Stimulated activated CD4-positive, alpha-beta T cell treated with anti-CD3 and anti-CD28 coated beads, Interleukin-4, amount 100 ng/mL, for 1 hour (primary cell): ENCODE measurements at places on chromosomes 2 and 18.

GRCh38 chr2:211401328-211401727 lies 844.9 kb downstream of the CPS1 start:
- DNase-seq = no peak

DNA sequence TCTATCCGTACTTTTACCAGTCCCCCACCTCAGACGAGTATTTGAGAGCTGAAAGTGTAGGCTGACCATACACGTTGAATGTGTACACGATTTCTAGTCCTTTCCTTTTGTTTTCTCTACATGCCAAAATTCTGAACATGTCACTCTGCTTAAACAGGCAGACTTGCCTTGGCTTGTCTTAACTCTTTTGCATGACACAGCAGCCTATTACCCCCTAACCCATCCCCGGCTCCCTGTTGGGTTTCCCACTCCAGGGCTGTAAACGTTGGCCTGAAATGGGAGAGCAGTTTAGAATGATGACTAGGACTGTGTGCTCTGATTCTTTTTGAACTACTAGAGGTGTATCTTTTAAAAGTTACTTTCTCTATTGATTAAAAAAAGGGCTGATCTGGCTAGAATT lies 19.1 kb downstream of the MTCL1 start:
- DNase-seq = no peak

DNA sequence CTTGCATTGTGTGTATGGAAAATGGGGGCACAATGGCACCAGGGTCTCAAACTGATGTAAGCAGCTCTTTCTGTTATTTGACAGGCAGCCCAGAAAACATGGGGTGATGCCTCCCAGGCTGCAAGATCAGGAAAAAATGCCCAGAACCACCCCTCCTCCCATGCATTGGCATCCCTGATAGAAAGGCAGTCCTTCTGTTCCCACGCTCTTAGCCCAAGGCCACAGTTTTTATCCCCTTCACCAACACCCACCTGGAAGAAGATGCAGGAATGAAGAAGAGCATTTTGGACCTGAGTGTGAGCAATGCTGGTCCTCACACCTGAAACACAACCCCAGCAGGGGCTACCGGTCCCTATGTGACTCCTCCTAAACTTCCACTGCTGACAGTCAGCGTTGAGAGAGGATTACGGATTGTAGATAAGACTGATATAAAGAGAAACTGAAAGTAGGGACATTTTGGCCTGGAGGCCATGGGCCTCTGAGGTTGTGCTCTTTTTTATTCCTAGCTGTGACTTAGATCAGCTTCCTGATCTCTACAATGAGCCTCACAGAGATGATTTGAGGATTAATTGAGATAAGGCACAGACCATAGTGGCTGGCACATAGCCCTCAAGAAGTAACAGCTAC lies 386.0 kb upstream of the ATP5MC3 start:
- no peak for DNase-seq

- DNase-seq = no peak
These were observed 674.5 kb downstream of the KCNJ3 start for GRCh38 chr2:155372969-155373368.

- DNase-seq = no peak
These were observed 881.0 kb upstream of the CHAC2 start for GRCh38 chr2:52886556-52886955.

- peak; percentile 24 for DNase-seq
These were observed 53.3 kb downstream of the ZNF236 start for GRCh38 chr18:76875390-76876325.

- no peak for DNase-seq
These were observed 272.1 kb downstream of the NAPG start for GRCh38 chr18:10797896-10798295.

DNA sequence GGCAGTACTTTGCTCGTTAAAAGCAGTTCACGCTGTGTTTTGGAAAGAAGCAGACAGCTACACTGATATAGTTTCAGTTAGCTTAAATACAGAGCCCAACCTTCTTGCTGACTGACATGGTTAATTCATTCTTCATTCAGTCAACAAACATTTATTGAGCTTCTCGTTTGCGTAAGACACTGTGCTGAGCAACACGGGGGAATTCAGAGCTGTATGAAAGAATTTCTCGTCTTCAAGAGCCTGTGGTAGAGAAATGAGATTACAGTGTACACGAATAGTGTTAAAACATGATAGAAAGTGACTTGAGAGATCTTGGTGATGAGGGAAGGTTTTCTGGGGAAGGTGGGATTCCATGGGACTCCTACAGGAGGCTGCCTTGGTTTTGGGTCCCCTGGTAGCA lies 44.7 kb downstream of the ADAM23 start:
- DNase-seq = no peak

GRCh38 chr2:231685349-231686191 lies 22.8 kb upstream of the PTMA start:
- no peak for DNase-seq

GRCh38 chr2:60361498-60361897 lies 192.0 kb downstream of the BCL11A start:
- DNase-seq = no peak

DNA sequence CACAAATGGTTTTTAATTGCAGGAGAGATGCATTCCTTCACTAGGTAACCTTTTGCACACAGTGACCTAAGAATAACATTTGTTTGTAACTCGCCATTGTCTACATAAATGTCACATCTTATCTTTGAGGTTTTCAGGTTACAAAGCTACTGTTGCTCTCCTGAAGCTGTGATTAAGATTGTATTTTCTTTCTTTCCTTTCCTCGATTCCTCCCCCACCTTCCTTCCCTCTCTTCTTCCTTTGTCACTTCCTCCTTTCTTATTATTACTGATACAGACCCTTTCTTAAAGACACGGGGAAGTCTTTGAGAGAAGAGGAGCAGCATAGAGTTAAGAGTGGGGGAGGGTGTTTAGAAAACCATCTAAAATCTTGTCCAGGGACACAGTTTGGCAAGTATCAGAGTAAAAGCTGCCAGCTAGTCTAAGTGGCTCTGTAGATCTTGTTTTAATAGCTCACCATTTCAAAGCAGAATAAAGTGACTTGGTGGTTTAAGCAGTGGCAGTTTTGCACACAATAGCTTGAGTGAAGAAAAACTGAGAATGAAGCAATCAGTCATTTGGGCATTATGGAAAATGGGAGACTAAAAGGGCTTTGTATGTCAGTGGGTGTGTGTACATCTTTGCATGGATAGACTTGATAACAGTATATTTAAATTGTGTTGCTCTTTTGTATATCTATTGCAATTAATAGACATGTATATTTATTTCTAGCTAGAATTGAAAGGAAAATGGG lies 10.9 kb downstream of the CERS6 start:
- no peak for DNase-seq

GRCh38 chr2:38163006-38163405 lies 87.1 kb upstream of the CYP1B1 start:
- DNase-seq = no peak

GRCh38 chr2:112304298-112304941 lies 29.0 kb downstream of the ZC3H6 start:
- DNase-seq = no peak

DNA sequence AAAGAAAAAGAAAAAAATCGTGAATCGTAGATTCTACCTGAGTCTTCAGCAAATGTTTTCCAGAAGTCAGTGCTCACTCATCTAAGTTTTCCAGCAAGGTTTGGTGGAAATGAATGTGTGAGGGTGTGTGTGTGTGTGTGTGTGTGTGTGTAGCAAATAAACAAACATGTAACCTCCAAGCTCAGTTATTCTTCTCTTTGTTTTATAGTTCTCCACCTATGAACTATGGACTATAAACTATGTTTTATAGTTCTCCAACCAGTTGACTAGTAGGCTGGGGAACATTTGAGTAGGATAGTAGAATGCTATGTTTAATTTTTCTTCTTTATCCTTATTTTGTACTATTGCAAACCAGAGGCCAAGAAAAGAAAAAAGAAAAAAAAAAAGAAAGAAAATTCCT lies 44.6 kb upstream of the SERPINE2 start:
- no peak for DNase-seq

DNA sequence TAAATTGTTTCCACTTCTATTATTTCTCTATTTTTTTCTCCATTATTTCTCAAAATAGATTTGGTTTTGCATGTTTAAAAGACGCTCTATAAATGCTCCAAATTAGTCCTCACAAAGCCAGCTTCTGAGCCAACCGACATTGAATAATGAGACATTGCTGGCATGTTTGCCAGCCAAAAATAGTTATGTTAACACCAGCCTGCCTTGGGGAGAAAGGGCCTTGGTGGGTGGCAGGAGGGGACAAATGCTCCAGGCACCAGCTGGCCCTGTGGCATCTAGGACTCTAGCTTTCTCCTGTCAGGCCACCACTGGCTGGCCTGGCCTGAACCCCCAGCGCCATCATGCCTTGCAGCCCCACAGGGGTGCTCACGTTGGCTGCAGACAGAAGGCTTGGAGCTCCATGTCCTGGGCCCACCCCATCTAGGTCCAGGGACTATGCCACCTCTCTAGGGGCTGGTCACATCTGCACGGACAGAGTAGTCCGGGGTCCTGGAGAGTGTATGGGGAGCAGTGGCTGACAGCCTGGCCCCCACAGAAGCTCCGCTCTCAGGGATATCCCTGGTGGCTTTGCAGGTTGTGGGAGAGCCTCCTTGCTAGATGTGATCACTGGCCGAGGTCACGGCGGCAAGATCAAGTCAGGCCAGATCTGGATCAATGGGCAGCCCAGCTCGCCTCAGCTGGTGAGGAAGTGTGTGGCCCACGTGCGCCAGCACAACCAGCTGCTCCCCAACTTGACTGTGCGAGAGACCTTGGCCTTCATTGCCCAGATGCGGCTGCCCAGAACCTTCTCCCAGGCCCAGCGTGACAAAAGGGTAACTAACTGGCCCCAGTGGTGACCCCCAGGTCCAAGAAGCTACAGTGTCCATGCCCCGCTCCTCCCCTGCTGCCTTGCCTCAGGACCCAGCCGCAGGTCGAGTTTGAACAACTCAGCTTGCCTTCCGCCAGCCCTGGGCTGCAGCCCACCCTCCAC lies 12.5 kb downstream of the ABCG8 start:
- no peak for DNase-seq

- DNase-seq = no peak
These were observed 24.8 kb downstream of the SESTD1 start for GRCh38 chr2:179239838-179240237.

GRCh38 chr2:200000444-200001163 lies 45.2 kb downstream of the MAIP1 start:
- DNase-seq = no peak

DNA sequence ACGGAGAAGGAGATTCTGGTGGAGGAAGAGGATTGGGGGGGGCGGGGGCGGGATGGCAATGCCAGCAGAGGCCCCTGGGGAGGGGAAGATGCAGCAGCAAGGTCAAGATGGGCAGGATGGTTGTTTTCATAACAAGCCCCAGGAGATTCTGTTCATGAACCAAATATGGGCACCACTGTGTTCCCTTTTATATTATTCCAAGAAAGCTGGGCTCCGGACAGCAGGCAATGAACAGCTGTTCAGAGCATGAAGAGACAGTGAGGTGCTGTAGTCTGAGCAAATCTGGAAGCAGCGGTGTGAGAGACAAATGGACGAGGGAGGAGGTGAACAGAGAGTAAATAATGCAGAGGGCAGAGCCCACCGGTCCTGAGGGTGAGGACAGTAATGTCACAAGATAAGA lies 20.0 kb downstream of the UXS1 start:
- DNase-seq = no peak

DNA sequence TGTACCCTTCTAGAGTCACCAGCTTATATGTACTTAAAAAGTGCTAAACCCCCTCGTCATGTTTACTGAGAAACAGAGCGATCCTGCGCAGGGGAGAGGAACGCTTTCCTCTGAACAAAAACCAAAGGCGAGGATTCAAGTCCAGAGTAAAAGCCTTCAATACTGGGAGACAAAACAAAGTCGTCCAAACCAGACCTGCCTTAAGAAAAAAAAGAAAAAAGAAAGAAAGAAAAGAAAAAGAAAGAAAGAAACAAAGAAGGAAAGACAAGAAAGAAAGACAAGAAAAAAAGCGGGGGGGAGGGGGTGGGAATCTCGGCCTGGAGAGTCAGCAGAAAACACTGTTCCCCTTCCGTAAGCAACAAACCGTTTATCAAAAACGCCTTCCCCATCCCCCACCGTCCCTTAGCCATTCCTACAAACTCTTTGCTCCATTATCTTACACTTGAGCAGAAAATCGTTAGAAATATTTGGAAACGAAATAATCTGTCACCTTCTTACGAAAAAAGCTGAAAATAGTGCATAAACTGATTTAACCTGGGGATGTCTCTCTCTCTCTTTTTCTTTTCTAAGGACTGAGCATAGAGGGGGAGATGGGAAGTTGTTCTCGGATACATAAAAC lies 3.3 kb downstream of the PTGR3 start:
- DNase-seq = no peak

GRCh38 chr2:46806526-46806925 lies 109.1 kb downstream of the MCFD2 start:
- no peak for DNase-seq

GRCh38 chr2:229335330-229335729 lies 64.2 kb upstream of the PID1 start:
- DNase-seq = no peak

DNA sequence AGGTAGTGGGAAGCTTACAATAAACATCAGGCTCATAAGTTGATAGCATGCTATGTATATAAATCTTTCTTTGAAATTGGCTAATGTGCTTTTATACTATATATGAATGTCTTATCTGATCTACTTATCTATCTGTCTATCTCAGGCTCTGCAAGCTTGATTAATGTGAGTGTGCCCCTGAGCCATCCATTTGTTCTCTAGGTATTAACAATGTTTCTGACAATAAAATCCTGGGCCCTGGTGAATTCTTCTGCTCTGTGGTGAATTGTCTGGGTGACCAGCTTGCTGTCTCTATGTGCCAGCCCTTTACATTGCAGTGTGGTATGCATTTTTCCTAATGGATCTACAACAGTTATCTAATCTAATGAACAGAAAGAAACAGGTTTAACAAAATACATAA lies 295.9 kb downstream of the HRH4 start:
- no peak for DNase-seq

DNA sequence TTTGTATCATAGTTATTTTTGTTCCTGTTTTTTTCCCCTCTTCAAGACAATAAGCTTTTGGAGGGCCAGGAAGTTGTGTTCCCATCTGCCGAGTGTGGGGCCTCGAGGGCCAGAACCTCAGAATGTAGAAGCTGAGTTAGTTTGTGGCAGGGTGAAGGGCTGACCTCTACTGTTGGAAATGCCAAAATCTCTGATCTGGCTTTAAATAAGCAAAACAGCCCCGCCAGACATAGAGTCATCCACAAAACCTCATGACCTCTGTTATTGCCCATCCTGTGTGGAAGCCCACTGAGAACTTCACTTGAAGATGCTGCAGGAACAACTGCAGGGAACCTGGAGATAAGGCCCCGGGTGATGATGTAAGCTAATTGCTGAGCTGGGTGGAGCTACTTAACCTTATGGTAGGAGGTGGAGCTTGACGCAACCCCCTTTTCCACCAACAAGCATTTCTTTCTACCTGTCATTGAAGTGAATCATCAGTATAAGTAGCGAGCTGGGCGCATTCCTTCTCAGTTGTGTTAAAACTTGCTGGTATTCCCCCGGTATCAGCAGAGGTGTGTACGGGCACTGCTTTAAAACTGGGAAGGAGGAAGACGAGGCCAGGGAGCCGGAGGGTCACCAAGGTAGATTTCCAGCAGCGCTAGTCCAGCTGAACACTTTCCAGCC lies 177.2 kb downstream of the NEDD4L start:
- no peak for DNase-seq

- DNase-seq = no peak
These were observed 30.8 kb upstream of the ACYP2 start for GRCh38 chr2:54084600-54084999.
